A549 treated with RU486 at 1 μM for 4 hours (cell line): ENCODE measurements at places on chromosomes 1 and 21. TPM values are rescaled to one million over a fixed set of nuclear protein-coding genes. Genes with fewer than 3 reads are reported as not detected.

The KRTAP12-2 gene
- not detected in 5 replicates for total RNA-seq

The RIPK4 gene
- total RNA-seq = 12.4 to 16.6 TPM (median 14.3 TPM) in 5 replicates

The ABCG1 gene
- total RNA-seq = 2.1 to 2.6 TPM (median 2.4 TPM) in 5 replicates

The RRP1 gene
- 32.3 to 45.0 TPM (median 36.6 TPM) in 5 replicates for total RNA-seq

The MROH9 gene
- not detected in 5 replicates for total RNA-seq

The AMIGO1 gene
- 1.1 to 1.4 TPM (median 1.2 TPM) in 5 replicates for total RNA-seq

The IPO9 gene
- 23.7 to 45.8 TPM (median 40.1 TPM) in 5 replicates for total RNA-seq

The CTSE gene
- total RNA-seq = 0.08 TPM in 1 of 5 replicates, not detected in the others

The STIL gene
- total RNA-seq = 8.0 to 11.0 TPM (median 10.6 TPM) in 5 replicates

The LCE1E gene
- total RNA-seq = 0.14 TPM in 1 of 5 replicates, not detected in the others

The LCE1D gene
- not detected in 5 replicates for total RNA-seq

The ARHGAP29 gene
- total RNA-seq = 9.1 to 24.1 TPM (median 20.3 TPM) in 5 replicates

The KCNJ9 gene
- total RNA-seq = not detected in 5 replicates

The ARHGEF16 gene
- total RNA-seq = 4.0 to 5.3 TPM (median 4.7 TPM) in 5 replicates

The WNT2B gene
- total RNA-seq = 0.18 to 0.57 TPM (median 0.27 TPM) in 5 replicates

The RAVER2 gene
- total RNA-seq = 2.4 to 5.5 TPM (median 5.0 TPM) in 5 replicates

The DPT gene
- total RNA-seq = not detected in 5 replicates

The ANGPTL3 gene
- 0.06 TPM in 1 of 5 replicates, not detected in the others for total RNA-seq

The XCL1 gene
- total RNA-seq = not detected in 5 replicates

The HMGCS2 gene
- total RNA-seq = not detected in 5 replicates

The TRIM33 gene
- total RNA-seq = 11.2 to 15.4 TPM (median 12.3 TPM) in 5 replicates

The GSTM3 gene
- 22.5 to 32.1 TPM (median 24.6 TPM) in 5 replicates for total RNA-seq

The LAX1 gene
- not detected in 5 replicates for total RNA-seq

The RNU1-1 gene
- total RNA-seq = 5.0 TPM in 1 of 5 replicates, not detected in the others

The CEP170 gene
- 20.5 to 43.1 TPM (median 31.3 TPM) in 5 replicates for total RNA-seq

The ATP13A2 gene
- total RNA-seq = 21.7 to 29.4 TPM (median 22.4 TPM) in 5 replicates

The DCST2 gene
- 0.08 to 0.67 TPM (median 0.45 TPM) in 5 replicates for total RNA-seq

The ADAMTSL4 gene
- total RNA-seq = 2.4 to 4.3 TPM (median 2.8 TPM) in 5 replicates

The CYP4X1 gene
- 0.07 to 0.08 TPM in 2 of 5 replicates, not detected in the others for total RNA-seq

The CADM3 gene
- total RNA-seq = 0.09 to 0.24 TPM (median 0.11 TPM) in 5 replicates

The DENND2D gene
- total RNA-seq = 0.80 to 1.9 TPM (median 1.5 TPM) in 5 replicates

The SMIM1 gene
- total RNA-seq = 1.1 to 2.1 TPM (median 1.4 TPM) in 4 of 5 replicates, not detected in the other

The MTARC1 gene
- total RNA-seq = 11.3 to 13.1 TPM (median 12.3 TPM) in 5 replicates

The NPHS2 gene
- not detected in 5 replicates for total RNA-seq

The NFASC gene
- total RNA-seq = 1.1 to 2.0 TPM (median 1.2 TPM) in 5 replicates

The MCOLN2 gene
- total RNA-seq = 0.73 to 2.8 TPM (median 2.3 TPM) in 5 replicates

The KAZN gene
- 3.0 to 4.4 TPM (median 3.9 TPM) in 5 replicates for total RNA-seq

The KCNN3 gene
- total RNA-seq = 0.02 to 0.08 TPM (median 0.06 TPM) in 5 replicates

The ERMAP gene
- 3.3 to 3.6 TPM (median 3.4 TPM) in 5 replicates for total RNA-seq

The SLC1A7 gene
- not detected in 5 replicates for total RNA-seq

The CR1L gene
- 0.74 TPM in 1 of 5 replicates, not detected in the others for total RNA-seq

The FAM72D gene
- total RNA-seq = 3.3 to 7.6 TPM (median 6.2 TPM) in 5 replicates

The YBEY gene
- total RNA-seq = 26.8 to 31.5 TPM (median 28.9 TPM) in 5 replicates

The CA6 gene
- total RNA-seq = not detected in 5 replicates

The GBP6 gene
- not detected in 5 replicates for total RNA-seq

The PRELP gene
- not detected in 5 replicates for total RNA-seq

The ZNF683 gene
- not detected in 5 replicates for total RNA-seq

The PCBP3 gene
- 0.89 to 1.5 TPM (median 1.1 TPM) in 5 replicates for total RNA-seq

The FAM20B gene
- 12.5 to 24.0 TPM (median 21.1 TPM) in 5 replicates for total RNA-seq
